ENCODE measurements at places on chromosomes 16 and 17.

- DNase-seq, result no peak
Observed at GRCh38 chr16:30186782-30187555, 3.6 kb downstream of the CORO1A start.

DNA sequence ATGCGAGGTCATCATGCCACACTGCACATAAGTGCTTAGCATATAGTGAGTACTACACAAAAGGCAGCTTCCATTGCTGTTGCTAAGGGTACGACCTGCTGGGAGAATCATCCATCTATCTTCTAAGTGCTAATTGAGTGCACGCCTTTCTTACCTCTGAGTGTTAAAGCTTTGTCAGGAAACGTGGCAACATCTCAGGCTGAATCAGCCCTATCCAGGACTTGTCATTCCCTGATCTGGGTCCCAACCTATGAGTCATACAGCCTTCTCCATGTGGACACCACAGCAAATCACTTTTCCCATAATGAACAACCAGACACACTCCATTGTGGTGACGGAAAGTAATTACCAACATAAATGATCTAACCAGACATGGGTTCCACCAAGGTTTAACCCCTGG, 201.1 kb upstream of the MAF start:
- no peak for DNase-seq

DNA sequence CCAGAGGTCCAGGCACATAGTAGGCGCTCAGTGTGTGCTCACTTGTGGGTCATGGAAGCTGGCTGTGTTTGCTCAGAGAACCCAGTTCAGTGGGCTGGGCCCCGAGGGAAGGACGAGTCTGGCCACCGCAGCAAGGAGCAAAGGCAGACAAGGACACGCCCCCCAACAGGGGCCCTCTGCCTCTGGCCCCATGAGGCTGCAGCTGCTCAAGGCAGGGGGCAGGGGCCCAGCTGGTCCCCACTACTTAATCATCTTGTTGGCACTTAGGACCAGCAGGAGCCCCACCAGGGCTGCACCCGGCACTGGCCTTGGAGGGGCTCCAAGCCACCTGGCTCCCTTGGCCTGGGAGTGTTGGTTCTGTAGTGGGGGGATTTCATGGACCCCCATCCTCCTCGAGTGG, 16.1 kb downstream of the KCNJ12 start:
- no peak for DNase-seq

GRCh38 chr16:46427340-46428107, 193.7 kb downstream of the SHCBP1 start:
- no peak for DNase-seq

DNA sequence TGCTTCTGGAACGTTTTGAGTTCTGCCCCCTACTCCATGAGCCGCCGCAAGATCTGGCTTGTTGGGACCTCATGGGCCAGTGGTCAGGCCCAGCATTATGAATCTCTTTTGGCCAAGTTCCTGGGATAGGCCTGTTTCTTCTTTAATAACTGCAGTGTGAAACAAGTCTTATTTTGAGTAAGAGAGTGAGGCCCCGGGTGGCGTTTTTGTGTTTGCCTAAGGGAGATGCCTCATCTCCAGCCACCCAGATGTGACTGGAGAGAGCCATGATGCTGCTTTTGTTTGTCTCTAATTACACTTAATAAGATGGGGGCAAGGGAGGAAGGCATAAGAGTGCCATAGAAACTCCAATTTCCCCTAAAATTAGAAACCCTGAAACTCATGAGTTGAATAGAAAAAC, 39.8 kb downstream of the KSR1 start:
- no peak for DNase-seq

GRCh38 chr16:10485698-10486382, 94.6 kb downstream of the EMP2 start:
- DNase-seq, result no peak

- no peak for DNase-seq
Observed at GRCh38 chr17:67353161-67353560, 13.2 kb downstream of the PSMD12 start.

GRCh38 chr16:50136399-50136798, 16.7 kb upstream of the TENT4B start:
- no peak for DNase-seq

DNA sequence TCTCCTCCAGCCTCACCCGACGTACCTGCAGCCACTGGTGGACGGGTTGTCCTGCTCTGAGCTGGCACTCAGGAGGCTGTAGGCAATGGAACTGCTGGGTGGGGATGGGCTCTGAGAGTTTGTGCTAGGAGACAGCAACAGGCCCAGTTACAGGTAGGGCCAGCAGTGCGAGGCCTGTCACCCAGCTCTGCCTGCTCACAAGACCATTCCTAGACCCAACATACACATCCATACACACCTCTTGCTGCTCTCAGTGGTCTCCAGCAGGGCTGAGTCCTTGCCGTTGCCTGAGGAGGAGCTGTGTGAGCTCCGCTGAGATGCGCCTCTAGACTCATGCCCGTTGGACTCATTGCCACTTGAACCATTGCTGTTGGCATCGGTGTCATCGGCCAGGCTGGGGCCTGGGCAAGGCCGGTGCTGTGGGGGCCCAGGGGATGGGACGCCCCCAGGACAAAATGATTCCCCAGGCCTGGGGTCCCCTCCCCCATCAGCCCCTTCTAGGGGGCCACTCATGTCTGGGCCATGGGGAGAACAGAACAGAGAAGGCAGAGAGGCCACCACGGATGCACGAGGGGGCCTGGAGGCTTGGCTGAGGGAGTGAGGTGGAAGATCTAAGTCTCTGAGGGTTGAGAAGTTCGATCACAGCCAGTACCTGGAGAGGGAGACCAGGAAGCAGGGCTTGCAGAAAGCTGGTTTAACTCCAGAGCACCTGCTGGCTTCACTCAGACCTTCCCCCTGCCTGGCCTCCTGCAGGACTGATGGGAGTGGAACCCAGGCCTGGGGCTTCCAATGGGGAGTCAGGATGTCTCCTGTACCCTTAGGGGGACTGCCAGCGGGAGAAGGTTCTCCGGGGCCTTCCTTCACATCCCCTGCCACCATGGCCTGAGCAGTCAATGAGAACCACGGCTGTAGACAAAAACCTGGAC, 1.7 kb downstream of the PER1 start:
- no peak for DNase-seq

GRCh38 chr17:83024218-83024971, 55.0 kb upstream of the METRNL start:
- no peak for DNase-seq

DNA sequence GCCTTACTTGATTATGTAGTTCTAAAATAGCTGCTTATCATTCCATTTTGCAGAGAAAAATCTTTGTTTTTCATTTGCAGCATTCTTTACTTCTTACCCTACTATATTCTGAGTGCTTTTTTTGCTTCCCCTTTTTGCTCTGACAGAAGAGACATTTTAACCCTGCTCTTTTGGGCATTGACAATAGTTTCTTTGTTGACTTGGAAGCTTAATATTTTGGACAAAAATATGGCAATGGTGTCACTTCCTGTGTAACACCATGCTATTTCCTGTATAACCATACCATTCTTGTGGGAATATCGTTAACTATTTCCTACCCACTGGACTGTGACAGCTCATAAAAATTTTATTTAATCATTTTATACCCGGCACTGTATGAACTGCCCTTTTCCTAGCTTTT, 747.1 kb downstream of the CDH8 start:
- no peak for DNase-seq

DNA sequence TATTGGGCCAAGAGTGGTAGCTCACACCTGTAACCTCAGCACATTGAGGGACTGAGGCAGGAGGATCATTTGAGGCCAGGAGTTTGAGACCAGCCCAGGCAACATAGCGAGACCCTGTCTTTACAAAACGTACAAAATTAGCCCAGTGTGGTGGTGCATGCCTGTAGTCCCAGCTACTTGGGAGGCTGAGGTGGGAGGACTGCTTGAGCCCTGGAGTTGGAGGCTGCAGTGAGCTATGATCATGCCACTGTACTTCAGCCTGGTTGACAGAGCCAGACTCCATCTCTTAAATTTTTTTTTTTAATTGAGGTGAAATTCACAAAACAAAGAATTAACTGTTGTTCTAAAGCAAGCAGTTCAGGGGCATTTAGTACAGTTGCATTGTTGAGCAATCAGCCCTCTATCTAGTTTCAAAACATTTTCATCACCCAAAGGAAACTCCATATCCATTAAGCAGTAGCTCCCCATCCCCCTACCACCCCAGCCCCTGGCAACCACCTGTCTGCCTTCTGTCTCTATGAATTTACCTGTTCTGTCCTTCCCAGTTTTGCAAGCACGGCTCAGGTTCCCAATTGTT, 15.6 kb downstream of the SNX29 start:
- no peak for DNase-seq

DNA sequence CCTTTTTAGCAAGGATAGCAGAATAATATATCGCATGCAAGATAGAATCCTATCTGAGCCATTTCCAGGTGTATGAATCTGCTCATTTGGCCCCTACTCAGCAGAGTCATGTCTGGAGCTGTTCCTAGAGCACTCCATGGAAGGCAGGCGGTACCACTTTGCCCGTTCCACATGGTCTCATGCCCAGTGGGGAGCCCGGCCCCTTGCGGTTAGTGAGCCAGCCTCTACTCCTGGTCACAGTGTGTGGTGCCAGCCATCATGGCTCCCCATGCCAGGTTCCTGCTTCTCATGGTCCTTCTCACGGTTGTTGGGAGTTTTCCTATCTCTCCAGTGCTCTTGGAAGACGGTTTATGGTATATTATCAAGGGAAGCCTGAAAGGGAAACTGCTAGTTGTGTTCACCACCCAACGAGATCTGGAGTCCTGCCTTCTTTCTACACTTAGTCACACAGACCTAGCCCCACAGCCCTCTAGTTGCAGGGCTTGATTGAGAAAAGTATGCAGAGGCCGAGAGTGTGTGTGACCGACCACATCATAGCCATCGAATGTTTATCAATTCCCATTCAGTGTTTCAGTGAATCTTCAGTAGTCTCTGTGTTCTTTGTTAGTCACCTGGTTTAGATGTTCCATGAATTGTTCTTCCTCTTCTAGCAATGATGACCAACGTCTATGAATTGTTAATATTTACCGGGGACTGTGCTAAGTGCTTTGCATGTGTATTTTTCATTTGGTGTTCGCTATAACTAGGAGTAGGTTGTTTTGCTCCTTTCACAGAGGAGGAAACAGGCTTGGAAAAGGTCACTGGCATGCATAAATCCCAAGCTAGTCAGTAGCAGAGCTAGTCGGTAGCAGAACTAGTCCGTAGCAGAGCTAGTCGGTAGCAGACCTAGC, 9.6 kb downstream of the JPT2 start:
- DNase-seq, result no peak

GRCh38 chr16:85916141-85916890, 17.4 kb downstream of the IRF8 start:
- no peak for DNase-seq

DNA sequence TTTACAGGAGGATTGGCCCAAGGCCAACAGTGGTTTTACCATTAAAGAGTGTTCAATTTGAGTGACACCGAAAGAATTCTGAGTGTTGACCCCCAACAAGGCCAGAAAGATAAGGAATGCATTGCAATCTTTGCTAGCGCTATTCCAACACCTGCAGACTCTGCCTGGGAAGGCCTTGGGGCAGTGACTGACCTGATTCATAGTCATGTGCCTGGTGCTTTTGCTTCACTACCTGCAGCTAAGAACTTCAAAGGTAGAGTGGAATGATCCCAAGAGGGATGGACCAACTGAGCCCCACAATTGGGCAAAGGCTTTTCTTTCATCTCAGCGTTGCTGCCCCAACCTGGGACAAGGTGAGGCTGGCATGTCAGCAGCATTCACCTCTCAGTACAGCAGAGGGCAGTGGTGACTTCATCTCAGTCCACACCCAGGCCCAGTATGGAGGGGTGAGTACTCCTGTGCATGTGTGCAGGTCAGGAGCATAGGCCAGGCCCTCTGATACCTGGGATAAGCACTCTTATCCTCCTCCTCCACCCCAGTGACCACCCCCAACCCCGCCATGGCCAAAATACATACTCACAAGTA, 149.6 kb upstream of the GNAO1 start:
- no peak for DNase-seq

DNA sequence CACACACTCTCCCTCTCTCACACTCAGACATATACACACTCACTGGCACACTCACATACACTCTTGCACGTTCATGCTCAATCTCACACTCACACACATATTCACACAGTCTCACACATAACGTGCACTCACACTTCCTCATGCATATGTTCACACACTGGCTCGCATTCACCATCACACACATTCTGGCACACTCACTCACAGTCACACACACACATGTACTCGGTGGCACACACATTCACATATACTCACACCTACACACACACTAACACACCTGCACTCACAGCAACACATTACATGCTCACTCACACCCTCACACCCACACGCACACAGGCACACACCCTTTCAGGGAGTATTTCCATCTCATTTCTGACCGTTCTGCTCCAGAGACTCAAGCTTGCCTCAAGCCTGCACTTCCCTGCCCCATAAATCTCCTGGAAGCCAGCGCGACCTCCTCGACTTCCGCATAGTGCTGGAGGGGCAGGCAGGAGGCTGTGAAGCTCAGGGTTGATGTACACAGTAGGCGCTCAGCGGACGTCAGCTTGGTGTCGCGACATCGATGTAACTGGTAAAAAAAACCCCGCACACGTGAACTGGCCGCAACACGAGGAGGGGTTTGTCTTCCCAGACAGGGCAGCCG, 66.7 kb upstream of the FOXF1 start:
- no peak for DNase-seq

GRCh38 chr17:76485569-76485968, 15.7 kb downstream of the RHBDF2 start:
- no peak for DNase-seq

- DNase-seq, result no peak
Observed at GRCh38 chr17:44110823-44111633, 12.4 kb downstream of the HDAC5 start.

DNA sequence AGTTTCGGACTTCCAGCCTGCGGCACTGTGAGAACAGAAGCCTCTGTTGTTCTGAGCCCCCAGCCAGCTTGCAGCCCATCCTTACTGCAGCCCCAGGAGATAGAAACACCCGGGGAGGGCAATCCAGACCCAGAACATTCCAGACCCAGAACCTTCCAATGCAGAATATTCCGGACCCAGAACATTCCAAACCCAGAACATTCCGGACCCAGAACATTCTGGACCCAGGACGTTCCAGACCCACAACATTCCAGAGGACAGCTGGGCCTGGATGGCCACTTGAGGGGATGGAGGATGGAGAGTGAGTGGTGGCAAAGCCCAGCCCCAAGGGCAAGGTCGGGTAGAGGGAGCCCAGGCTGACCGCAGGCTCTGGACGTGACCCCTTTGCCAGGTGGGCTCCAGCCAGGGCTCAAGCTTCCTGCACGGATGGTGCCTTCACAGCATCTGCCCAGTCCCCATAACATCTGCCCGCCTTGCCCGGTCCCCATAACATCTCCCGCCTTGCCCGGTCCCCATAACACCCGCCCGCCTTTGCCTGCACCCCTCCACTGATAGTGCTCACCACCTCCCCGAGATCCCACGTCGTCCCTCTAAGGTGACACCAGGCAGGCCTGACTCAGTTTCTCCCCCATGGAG, 3.5 kb downstream of the CBFA2T3 start:
- DNase-seq, result no peak

GRCh38 chr17:50533185-50533584, 650 bp downstream of the EPN3 start:
- no peak for DNase-seq

DNA sequence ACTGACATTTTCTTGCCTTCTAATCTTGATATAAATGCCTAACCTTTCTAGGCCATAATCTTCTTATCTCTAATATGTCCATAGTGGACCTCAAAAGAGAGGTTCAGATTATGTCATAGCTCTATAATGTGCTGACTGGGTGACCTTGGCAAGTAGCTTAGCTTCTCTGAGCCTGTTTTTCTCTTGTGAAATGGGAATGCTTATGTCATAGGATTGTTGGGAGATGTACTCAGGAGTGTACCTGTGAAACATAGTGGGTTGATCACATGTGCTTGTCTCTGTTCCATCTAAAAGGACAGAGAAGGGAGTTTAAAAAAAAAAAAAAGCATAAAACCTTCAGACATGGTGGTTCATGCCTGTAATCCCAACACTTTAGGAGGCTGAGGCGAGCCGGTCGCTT, 2.4 kb downstream of the MED9 start:
- DNase-seq, result no peak

Measured in HS-27A (cell line).